Activated T-cell treated with anti-CD3 and anti-CD28 coated beads, Interleukin-2, amount 50 U/mL, for 48 hours (primary cell): ENCODE measurements at places on chromosomes 12 and 14.
A peak's percentile ranks its signal among the peaks of the same experiment; 100 is the strongest.

- DNase-seq: no peak
Observed at GRCh38 chr12:131279281-131279921, 325.7 kb downstream of the ADGRD1 start.

GRCh38 chr12:1234073-1234472 is 243.1 kb downstream of the ERC1 start:
- DNase-seq: no peak

DNA sequence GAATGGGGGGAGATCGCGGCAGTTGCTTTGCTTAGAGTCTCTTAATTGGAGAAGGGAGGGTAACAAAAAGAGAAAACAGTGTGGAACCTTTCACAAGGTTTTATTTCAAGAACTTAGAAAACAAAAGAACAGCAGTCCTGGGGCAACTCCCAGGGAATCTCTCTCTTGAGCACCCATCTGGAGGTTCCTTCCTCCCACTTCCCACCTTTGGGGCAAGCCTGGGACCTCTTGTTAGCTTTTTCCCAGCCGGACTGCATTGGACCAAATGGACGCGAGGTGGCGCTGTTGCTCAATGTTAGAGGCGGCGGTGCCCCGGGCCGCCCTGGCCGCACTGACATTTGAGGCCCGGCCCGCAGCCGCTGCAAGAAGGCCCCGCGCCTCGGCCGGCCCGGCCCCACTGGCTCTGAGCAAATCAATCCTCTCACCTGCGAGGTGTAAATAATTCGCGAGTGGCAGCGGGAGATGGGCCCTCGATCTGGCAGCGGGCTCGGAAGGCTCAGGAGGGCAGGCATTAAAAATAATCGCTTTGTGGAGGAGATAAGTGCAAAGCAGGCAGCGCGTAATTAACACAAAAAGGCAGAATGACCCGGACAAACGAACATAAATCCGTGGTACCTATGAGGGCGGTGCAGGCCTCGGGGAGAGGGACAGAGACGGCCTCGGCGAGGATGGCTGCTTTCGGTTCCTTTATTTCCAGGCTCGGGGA is 2.8 kb upstream of the HOXC8 start:
- DNase-seq: peak; percentile 92

DNA sequence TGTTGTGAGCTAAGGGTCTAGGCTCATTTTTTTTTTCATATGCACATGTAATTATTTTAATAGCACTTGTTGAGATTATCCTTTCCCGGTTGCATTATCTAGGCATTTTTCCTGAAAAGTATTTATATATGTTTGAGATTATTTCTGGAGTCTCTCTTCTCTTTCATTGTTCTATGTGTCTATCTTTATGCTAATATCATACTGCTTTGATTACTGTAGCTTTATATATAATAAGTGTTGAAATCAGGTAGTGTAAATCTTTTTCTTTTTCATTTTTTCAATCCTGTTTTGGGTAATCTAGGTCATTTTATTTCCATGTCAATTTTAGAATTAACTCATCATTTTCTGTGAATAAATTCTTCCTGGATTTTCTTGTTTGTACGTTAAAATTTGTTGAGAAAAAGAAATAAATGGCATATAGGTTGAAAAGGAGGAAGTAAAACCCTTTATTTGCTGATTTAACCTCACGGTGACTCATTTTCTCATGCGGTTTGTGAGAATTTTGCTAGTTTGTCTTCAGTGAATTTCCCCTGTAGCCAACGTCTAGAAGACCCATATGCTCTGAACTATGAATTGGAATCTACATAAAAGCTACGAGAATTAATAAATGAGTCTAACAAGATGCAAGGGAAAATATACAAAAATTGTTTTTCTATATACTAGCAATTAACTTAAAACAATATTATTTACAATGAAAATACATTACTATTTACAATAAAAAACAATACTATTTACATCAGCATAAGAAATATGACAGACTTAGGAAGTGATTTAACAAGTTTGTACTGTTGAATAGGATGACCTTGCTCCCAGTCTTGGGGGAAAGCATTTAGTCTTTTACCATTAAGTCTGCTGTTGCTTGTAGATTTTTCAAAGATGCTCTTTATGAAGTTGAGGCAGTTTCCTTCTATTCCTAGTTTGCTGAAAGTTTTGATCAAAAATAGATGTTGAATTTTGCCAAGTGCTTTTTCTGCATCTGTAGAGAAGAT is 105.0 kb downstream of the SNAPC1 start:
- DNase-seq: no peak
